ENCODE measurements at places on chromosomes 12 and 14. TPM values are rescaled to one million over a fixed set of nuclear protein-coding genes. Genes with fewer than 3 reads are reported as not detected.

- no peak overlapping the region for H3K27ac ChIP-seq
- DNase-seq: no peak
- H3K4me3 ChIP-seq: no peak overlapping the region
These were observed 1166.3 kb downstream of the GALC start for GRCh38 chr14:86826661-86827060.

GRCh38 chr12:6684609-6685008, 4.6 kb downstream of the ZNF384 start:
- H3K4me1 ChIP-seq: peaks cover 9% of the 10 kb centered on the region
- peaks cover 12% of the 10 kb centered on the region for H3K36me3 ChIP-seq
- no peak overlapping the region for H3K27ac ChIP-seq
- no peaks in the 10 kb centered on the region for H3K27me3 ChIP-seq
- no peak for DNase-seq

GRCh38 chr14:35553808-35554207, 19.8 kb downstream of the INSM2 start:
- H3K4me3 ChIP-seq: no peak overlapping the region
- no peaks in the 10 kb centered on the region for H3K27me3 ChIP-seq
- no peak overlapping the region for H3K27ac ChIP-seq
- DNase-seq: no peak

DNA sequence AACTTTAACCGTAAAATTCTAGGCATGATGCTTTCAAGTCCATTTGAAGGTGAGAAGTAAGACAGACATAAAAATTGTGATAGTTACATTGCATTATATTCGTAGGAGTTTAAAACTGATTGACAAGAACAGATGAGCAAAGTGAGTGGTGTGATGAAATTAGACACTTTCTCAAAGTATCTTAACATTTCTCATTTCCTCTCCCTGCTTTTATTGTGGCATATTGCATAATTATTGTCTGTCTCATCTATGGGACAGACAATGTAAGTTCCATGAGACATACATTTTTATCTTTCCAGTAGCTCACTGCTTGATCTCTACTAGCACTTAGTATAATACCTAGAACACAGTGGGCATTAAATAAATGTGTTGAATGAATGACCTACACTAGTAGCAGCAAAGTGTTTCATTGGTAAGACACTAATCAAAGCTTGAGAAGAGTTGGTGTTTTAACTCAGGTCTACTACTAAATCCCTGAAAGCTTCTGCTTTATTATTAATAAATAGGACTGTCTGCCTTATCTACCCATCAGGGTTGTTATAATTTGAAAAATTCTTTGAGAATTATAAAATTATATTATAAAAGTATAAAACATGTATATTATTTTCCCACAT, 19.0 kb downstream of the A2M start:
- H3K4me3 ChIP-seq: no peak overlapping the region
- DNase-seq: no peak
- no peak overlapping the region for H3K27ac ChIP-seq
- H3K36me3 ChIP-seq: peaks cover 98% of the 10 kb centered on the region
- no peaks in the 10 kb centered on the region for H3K27me3 ChIP-seq
- no peaks in the 10 kb centered on the region for H3K4me1 ChIP-seq

DNA sequence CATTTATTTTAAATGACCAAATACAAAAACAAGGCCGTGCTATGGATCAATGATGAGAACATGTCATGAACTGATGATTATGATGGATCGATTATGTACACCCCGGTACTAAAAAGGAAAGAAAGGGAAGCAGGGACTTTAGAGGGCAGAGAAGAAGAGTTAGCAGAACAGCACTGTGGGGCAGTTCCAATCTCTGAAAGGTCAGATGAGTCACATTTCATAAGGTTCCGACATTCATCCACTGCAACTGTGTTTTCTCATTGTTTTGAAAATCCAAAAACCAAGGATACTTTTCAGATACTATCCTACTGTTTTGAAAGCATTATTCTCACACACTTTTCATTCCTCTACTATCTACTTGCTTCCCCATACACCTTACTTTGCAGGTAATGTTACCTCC, 169.3 kb downstream of the STXBP6 start:
- no peaks in the 10 kb centered on the region for H3K4me1 ChIP-seq
- DNase-seq: no peak
- H3K27ac ChIP-seq: no peak overlapping the region
- H3K4me3 ChIP-seq: no peak overlapping the region
- no peaks in the 10 kb centered on the region for H3K27me3 ChIP-seq

GRCh38 chr14:104547310-104547997, 32.1 kb upstream of the C14orf180 start:
- H3K4me3 ChIP-seq: no peak overlapping the region
- H3K4me1 ChIP-seq: no peaks in the 10 kb centered on the region
- no peak for DNase-seq
- H3K36me3 ChIP-seq: no peaks in the 10 kb centered on the region
- no peaks in the 10 kb centered on the region for H3K27me3 ChIP-seq

DNA sequence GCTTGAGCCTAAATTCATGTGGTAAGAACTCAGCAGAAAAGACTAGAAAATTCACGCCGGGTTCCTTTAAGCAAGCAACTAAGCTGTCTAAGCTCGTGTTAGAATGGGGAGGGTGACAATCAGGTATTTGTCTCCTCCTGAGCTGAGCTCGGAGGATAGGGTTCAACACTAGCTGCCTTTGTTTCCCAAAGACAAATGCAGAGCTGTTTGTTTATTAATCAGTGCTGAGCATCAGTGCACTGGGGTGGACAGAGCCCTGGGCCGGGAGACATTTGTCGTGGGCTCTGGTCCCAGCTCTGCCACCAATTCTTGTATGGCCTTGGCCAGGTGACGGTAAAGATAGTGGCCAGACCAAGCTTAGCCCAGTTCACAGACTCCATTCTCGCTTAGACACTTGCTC, 43.7 kb downstream of the DEGS2 start:
- no peaks in the 10 kb centered on the region for H3K4me1 ChIP-seq
- no peak overlapping the region for H3K27ac ChIP-seq
- H3K27me3 ChIP-seq: no peaks in the 10 kb centered on the region
- H3K4me3 ChIP-seq: no peak overlapping the region
- no peaks in the 10 kb centered on the region for H3K36me3 ChIP-seq
- no peak for DNase-seq

DNA sequence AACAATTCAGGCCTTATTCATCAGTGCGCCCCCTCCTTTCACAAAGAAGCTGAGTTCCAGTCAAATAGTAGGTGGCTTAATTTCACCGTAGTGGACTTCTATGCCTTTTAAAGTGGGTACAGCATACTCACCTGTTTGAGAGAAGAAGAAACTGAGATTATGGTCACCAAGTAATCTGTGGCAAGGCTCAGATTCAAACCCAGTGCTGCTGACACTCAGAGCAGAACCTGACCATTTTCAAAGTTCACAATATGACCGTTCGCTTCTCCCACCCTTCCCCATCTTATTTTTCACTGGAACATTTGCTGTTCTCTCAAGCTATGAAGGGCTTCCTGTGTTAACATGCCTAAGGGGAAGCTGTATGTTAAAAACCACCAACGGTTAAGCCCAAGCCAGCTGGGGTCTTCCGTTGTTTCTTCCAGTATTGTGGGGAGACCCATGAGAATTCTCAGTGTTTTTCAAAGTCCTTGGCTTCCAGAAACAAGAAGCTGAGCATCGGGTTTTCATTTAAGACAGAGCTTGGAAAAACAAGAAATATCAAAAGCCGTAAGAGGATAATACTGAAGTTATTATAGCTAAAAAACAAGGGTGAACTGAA, 6.1 kb upstream of the PSMA6 start:
- no peak for DNase-seq
- H3K27ac ChIP-seq: no peak overlapping the region
- H3K4me3 ChIP-seq: no peak overlapping the region
- no peaks in the 10 kb centered on the region for H3K4me1 ChIP-seq

DNA sequence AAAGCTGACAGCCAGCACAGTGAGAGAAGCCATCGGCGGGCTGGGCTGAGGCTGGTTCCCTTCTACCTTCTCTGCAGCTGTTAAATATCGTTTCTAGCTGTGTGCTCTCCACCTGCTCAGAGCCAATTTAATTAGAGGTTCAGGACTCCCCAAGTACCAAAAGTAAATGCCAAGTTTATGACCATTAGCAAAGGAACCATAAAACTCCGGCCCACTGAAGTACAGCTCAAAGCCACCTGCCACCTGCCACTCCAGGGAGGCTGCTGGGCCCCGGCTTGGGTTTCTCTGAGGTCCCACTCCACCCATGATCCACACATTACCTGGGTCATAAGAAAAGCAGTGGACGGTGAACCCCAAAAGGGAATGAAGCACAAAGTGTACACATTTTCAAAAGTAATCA, 272.8 kb downstream of the KSR2 start:
- DNase-seq: no peak
- H3K27ac ChIP-seq: no peak overlapping the region
- no peak overlapping the region for H3K4me3 ChIP-seq
- H3K36me3 ChIP-seq: no peaks in the 10 kb centered on the region

GRCh38 chr12:13891902-13892301, 89.5 kb downstream of the GRIN2B start:
- no peak overlapping the region for H3K27ac ChIP-seq
- no peaks in the 10 kb centered on the region for H3K27me3 ChIP-seq
- H3K36me3 ChIP-seq: no peaks in the 10 kb centered on the region
- no peak for DNase-seq
- H3K4me1 ChIP-seq: no peaks in the 10 kb centered on the region
- no peak overlapping the region for H3K4me3 ChIP-seq

GRCh38 chr12:2998789-2999264, 39.6 kb downstream of the TEAD4 start:
- peak; percentile 72 for DNase-seq
- no peak overlapping the region for H3K4me3 ChIP-seq
- H3K4me1 ChIP-seq: peaks cover 8% of the 10 kb centered on the region
- H3K27ac ChIP-seq: peak overlapping the region; percentile 30
- peaks cover 4% of the 10 kb centered on the region for H3K36me3 ChIP-seq
- no peaks in the 10 kb centered on the region for H3K27me3 ChIP-seq

GRCh38 chr12:50620109-50620977, 115.6 kb downstream of the DIP2B start:
- H3K36me3 ChIP-seq: no peaks in the 10 kb centered on the region
- H3K4me3 ChIP-seq: no peak overlapping the region
- H3K27me3 ChIP-seq: no peaks in the 10 kb centered on the region
- no peak overlapping the region for H3K27ac ChIP-seq

DNA sequence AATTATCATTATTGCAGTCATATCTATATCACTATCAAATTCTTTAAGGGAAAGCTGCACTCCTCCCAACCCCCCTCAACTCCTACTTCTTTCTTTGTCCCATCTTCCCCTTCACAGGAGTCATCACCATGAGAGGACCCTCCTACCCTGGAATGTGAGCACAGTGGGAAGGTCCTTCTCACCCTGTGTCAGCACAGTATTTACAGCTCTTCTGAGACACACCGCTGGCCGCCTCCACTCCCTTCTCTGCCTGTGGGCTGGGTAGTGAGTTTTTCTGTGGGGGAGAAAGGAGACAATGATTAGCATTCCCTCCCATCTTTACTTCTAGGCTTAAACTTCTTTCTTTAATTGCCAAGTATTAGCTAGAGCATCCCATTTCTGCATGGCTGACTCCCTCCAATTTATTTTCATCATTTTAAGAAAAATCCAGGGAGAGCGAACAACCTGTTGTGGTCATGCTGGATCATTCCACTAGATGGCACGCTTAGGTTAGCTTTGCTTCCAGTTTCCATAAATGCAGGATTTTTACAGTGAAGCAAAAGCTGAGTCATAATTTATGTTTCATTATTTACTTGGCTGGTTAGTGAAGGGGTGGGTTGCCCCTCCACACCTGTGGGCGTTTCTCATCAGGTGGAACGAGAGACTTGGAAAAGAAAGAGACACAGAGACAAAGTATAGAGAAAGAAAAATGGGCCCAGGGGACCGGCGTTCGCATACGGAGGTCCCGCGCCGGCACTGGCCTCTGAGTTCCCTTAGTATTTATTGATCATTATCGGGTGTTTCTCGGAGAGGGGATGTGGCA, 188.5 kb downstream of the ALX1 start:
- no peak overlapping the region for H3K27ac ChIP-seq
- no peaks in the 10 kb centered on the region for H3K36me3 ChIP-seq
- peak; percentile 65 for DNase-seq
- H3K4me3 ChIP-seq: peak overlapping the region; percentile 65
- H3K4me1 ChIP-seq: no peaks in the 10 kb centered on the region

- H3K4me3 ChIP-seq: no peak overlapping the region
- H3K36me3 ChIP-seq: no peaks in the 10 kb centered on the region
- DNase-seq: no peak
These were observed 966.6 kb upstream of the SEL1L start for GRCh38 chr14:82500222-82500621.

CLEC4C gene
- not detected for total RNA-seq

NANOG gene
- total RNA-seq: not detected

PDE3A gene
- total RNA-seq: 33.7 TPM

SERPINA9 gene
- total RNA-seq: not detected
